ENCODE measurements at places on chromosomes 16 and 17.

DNA sequence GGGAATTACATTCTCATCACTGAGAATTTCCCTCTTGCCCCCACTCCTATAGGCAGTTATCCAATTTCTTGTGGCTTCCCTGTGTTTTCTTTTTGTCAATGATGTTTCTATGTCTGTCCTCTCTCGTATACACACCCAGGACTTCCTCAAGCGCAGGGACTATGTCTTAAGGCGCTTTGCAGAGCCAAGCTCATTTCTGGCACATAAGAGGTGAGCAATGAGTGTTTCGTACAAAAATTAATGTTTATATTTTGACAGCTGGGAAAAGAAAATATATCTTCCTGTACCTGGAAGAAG lies 947 bp downstream of the DDX42 start:
- DNase-seq = no peak

DNA sequence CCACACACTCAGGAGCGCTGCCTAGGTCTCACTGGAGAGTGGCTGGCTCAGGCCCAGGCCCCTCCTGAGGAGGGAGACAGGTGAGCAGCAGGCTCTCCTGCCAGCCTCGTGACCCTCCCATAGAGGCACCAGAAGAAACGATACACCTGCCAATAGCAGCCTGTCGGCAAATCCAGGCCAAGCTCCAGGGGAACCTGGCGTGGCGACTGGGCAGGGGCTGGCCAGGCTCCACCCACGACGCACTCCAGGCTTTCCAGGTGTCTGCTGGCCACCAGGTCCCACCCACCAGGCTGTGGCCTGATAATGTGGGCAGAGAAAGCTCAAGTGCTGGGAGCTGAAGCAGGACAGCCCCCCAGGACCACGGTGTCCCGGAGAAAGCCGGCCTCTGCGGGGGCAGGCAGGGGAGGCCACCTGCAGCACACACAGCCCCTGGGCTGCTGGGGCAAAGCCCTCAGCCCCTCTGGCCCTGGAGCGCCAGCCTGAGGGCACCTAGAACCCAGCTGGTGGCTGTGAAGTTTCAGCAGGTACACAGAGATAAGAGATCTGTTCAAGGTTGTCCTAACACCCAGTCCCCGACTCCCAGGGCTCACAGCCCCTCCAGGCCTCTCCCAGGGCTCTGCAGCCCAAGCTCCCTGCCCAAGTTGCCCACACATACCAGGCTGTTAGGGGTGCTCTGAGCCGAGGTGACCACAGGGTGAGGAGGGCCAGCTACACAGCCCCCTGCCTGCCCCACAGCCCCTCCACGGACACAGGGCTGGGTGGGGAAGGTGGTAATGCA lies 2.4 kb downstream of the PGAP6 start:
- DNase-seq = peak; percentile 42

DNA sequence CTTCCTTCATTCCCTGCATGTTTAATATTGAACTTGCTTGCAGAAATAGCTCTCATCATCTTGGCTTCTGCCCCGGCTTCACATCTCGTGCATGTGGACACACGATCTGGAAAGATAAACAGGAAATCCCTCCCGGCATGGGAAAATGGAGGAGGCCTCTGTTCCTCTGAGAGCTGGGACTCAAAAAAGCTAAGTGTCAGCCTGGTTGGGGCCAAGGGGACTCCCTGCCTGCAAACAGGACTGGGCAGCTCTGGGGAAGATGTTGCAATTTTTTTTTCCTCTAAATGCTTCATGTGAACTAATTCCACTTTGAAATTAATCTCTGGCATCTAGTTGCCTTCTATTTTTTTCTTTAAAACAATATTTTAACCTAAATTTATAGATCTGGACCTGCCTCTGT lies 24.8 kb downstream of the ITPRIPL2 start:
- no peak for DNase-seq

- DNase-seq = no peak
Measured at GRCh38 chr16:20216591-20217217, 110.6 kb downstream of the GP2 start.

DNA sequence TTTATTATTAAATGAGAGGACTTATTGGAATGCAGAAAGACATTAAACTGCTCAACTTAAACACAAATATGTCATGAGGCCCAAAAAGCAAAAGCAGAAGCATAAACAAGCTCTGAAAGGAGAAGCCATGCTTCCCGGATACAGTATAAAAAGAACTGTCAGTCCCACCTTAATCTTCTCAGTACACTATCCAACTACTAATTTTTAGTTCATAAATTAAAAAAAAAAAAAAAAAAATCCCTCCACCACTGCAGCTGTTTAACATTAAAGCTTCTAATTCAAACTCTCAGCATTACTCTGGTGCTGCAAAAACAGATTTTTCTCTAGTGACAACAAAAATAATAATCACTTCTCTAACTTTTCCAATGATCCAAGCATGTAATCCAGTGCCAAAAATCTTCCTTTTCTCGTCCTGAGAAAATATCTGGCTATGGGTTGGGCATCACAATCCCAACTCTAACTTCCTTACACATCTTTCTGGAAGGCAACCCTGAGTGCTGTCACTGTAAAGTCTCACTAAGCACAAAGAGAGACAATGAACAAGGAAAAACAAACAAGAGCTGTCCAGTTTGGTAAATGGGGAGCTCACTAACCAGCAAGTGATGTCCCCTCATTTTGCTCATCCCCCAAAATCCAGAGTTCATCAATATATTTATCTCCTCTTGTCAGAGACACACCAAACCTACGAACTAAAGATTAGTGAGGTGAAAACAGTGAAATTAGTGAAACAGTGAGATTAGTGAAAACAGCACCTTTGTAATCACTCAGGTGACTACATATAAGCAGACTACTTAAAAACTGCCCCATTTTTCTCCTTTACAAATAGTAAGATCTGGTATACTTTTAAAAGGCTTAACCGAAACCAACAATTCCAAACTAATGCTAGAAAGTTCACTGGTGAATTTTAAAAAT lies 5.5 kb downstream of the USP32 start:
- DNase-seq = no peak

Measured in NCI-H1417 treated with DMSO at 0.1 percent for 48 hours (cell line).